ENCODE measurements at places on chromosomes 7 and 10.

GRCh38 chr7:107972075-107972482 lies 30.9 kb downstream of the LAMB1 start:
- no peak for DNase-seq

GRCh38 chr10:93337309-93337721 lies 144.8 kb downstream of the MYOF start:
- no peak for DNase-seq

DNA sequence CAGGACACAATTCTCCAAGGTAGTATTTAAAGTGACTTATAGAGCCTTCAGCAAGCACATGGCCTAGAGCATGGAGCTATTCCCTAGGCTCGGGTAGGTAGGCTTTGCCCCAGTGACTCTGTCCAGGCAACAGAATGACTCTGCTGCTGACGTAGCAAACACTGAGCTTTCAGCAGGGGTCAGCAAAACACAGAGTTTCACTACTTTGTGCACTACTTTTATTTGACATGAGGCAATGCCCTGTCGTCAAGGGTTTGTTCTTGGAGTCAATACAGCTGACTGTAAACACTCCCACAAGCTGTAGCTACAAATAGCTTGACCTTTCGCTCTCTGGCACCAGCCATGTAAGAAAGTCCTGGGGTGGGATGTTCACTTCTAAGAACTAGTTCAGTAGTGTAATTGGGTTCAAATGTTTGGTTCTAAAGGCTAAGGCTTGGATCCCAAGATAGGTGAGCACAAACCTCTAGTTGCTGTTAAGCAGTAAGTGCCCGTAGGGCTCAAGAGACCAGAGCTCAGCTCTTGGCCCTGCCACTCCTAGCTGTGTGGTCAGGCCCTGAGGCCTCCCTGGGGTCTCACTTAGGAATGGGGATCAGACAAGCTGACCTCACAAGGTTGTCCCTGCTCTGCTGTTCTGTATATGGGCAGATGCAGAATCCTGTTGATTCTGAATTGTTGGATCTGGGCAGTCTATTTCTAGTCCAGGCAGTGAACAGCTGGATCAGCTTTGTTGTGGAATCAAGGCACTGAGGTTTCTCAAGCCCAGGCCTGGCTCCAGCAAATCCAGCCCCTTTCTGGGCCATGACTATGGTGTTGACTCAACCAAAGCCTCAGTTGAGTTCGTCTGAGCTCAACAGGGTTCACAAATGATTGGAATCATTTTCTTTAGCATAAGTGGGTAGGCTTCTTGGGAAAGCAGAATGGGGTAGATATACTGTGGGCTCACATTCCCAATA lies 10.7 kb downstream of the NODAL start:
- no peak for DNase-seq

DNA sequence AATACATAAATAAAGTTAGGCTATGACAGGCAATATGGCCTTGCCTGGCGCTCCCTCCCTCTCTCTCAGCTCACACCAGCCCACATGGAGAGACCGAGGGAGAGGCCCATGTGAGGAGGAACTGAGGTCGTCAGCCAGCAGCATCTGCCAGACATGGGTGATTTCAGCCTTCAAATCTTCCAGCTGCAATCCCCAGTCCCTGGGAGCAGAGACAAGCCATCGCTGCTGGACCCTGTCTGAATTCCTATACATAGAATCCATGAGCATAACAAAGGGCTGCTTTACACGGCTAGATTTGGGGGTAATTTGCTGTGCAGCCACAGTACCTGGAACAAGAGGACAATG lies 35.6 kb downstream of the ANKRD16 start:
- no peak for DNase-seq

GRCh38 chr7:66505009-66505408 lies 123.7 kb upstream of the KCTD7 start:
- DNase-seq = no peak

GRCh38 chr10:45354261-45354660 lies 19.8 kb upstream of the ALOX5 start:
- DNase-seq = no peak

- DNase-seq = no peak
Measured at GRCh38 chr7:120947980-120948379, 2.6 kb upstream of the ING3 start.
